SJSA1 (cell line): ENCODE measurements at places on chromosomes 6 and 20. TPM values are rescaled to one million over a fixed set of nuclear protein-coding genes. Genes with fewer than 3 reads are reported as not detected.

- no peaks in the 10 kb centered on the region for H3K4me1 ChIP-seq
- DNase-seq, result no peak
- H3K27ac ChIP-seq, result no peak overlapping the region
- no peaks in the 10 kb centered on the region for H3K36me3 ChIP-seq
These were observed 205.9 kb downstream of the HACE1 start for GRCh38 chr6:104653781-104654180.

- H3K27me3 ChIP-seq, result no peaks in the 10 kb centered on the region; the same call in 1 of the 2 replicates
- no peak for DNase-seq
- H3K27ac ChIP-seq, result no peak overlapping the region
- H3K4me3 ChIP-seq, result no peak overlapping the region
- no peaks in the 10 kb centered on the region for H3K36me3 ChIP-seq
These were observed 86.0 kb downstream of the ALDH8A1 start for GRCh38 chr6:134863763-134864510.

DNA sequence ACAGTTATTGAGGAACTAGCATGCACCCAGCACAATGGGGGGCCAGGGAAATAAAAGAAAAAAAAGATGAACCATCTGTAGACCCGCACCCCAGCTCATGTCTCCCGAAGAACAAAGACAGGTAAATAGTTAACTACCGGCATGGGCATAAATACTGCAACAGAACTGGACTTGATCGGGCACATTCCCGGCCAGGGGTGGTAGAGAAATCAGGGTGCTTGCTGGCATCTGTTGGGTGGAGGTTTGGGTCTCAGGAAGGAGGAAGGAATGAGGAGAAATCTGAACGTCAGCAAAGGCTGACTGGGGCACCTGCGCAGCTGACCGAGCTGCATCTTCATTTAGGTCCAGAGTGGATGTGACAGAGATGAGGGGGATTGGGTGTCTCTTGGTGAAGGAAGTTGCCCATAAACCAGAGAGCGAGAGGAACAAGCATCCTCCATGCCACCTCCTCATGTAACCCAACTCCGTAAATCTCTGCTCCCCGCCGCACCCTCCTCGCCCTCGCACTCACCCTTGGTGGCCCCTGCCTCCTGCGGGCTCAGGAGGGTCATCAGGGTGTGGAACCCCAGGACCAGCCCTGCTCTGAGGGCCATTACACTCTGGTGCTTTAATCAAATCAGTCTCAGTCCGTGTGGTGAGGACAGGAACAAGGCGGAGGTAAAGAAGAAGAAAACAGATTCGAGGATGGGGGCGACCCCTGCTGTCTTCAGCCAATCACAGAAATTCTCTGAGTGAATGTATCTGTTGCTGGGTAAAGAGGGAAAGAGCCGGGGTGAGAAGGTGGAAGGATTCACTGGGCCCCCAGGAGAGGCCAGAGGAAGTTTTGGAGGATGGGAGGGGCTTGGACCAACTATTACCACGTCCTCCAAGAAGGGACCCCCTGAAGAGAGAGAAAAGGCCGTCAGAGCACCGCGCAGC lies at the start of gene HLA-DOA:
Gene HLA-DOA (minus strand): TSS at position 648 of the 918 bp plus-strand sequence.
- no peak within 1 kb of the TSS for H3K4me3 ChIP-seq
- H3K27ac ChIP-seq, result no peak within 1 kb of the TSS
- no peaks in the 10 kb centered on the region for H3K36me3 ChIP-seq
- H3K4me1 ChIP-seq, result no peaks in the 10 kb centered on the region

DNA sequence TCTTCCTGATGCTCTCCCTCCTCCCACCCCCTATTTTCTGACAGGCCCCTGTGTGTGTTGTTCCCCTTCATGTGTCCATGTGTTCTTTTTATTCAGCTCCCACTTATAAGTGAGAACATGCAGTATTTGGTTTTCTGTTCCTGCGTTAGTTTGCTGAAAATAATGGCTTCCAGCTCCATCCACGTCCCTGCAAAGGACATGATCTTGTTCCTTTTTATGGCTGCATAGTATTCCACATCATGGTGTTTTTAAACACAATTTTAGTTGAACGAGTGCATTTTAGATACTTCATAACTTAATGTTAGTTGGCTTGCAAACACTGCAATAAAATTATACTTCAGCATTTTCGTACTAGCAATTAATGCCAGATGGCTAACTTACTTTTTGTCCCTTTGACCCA lies 28.5 kb downstream of the COL9A1 start:
- H3K36me3 ChIP-seq, result no peaks in the 10 kb centered on the region
- H3K4me3 ChIP-seq, result no peak overlapping the region
- H3K27ac ChIP-seq, result no peak overlapping the region
- no peaks in the 10 kb centered on the region for H3K4me1 ChIP-seq
- no peak for DNase-seq

Gene BHLHE23
- total RNA-seq, result not detected in 2 replicates

Gene FKBP1C
- 0.09 and 0.37 TPM in 2 replicates for total RNA-seq

Gene SPDEF
- not detected in 2 replicates for total RNA-seq

Gene PAK5
- total RNA-seq, result not detected in 2 replicates

DNA sequence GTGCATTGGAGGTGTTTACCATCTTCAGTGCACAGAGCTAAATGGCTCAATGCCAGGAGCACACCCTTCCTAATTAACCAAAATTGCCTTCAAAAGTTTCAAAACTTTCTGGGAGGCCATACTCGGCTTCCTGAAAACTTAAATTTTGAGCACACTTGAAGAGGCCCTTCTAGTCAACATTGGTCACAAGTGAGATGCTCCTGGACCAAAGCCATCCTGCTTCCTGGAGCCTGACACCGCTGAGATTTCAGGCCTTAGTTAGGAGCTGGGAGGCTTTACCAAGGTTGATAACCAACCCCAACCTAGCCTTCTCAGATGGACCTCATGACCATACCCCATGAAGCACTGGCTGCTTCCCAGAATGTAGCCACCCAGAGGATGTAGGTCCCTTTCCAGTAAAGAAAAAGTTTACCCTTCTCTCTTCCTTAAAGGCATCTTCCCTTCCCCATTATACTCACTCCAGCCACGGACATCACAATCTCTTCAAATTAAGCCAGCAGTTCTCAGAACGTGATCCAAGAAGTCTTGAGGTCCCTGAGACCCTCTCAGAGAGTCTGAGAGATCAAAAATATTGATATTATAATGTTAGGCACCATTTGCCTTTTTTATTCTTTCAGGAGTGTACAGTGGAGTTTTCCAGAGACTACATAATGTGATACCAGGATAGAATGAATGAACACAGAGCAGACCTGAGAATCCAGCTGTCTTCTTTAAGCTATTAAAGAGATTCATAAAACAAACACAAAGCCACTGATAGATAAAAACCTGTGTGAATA lies 32.8 kb upstream of the SPTLC3 start:
- no peak for DNase-seq
- no peaks in the 10 kb centered on the region for H3K4me1 ChIP-seq
- H3K36me3 ChIP-seq, result no peaks in the 10 kb centered on the region
- no peak overlapping the region for H3K27ac ChIP-seq
- H3K4me3 ChIP-seq, result no peak overlapping the region
- no peaks in the 10 kb centered on the region for H3K27me3 ChIP-seq

GRCh38 chr6:52186480-52186879 lies 305 bp downstream of the IL17A start:
- no peaks in the 10 kb centered on the region for H3K36me3 ChIP-seq
- no peaks in the 10 kb centered on the region for H3K4me1 ChIP-seq
- 0 out of 2 replicates have a peak, but pooled peaks cover 6% of the 10 kb centered on the region for H3K27me3 ChIP-seq
- H3K4me3 ChIP-seq, result no peak overlapping the region
- H3K27ac ChIP-seq, result no peak overlapping the region
- DNase-seq, result no peak

GRCh38 chr6:111159633-111160032 lies 72.3 kb downstream of the SLC16A10 start:
- H3K4me3 ChIP-seq, result no peak overlapping the region
- H3K27ac ChIP-seq, result no peak overlapping the region
- H3K27me3 ChIP-seq, result peaks cover 4% of the 10 kb centered on the region; the same call in 1 of the 2 replicates
- DNase-seq, result no peak

- DNase-seq, result no peak
- no peaks in the 10 kb centered on the region for H3K36me3 ChIP-seq
- H3K4me3 ChIP-seq, result no peak overlapping the region
- no peak overlapping the region for H3K27ac ChIP-seq
- H3K27me3 ChIP-seq, result no peaks in the 10 kb centered on the region
These were observed 218.7 kb downstream of the FUT9 start for GRCh38 chr6:96234444-96234843.

Gene MAFB
- total RNA-seq, result not detected in 2 replicates

- H3K4me1 ChIP-seq, result peaks cover 9% of the 10 kb centered on the region; the same call in 1 of the 2 replicates
- H3K27me3 ChIP-seq, result no peaks in the 10 kb centered on the region
- H3K36me3 ChIP-seq, result no peaks in the 10 kb centered on the region
- no peak for DNase-seq
These were observed 72.8 kb upstream of the CEP85L start for GRCh38 chr6:118724211-118724610.

DNA sequence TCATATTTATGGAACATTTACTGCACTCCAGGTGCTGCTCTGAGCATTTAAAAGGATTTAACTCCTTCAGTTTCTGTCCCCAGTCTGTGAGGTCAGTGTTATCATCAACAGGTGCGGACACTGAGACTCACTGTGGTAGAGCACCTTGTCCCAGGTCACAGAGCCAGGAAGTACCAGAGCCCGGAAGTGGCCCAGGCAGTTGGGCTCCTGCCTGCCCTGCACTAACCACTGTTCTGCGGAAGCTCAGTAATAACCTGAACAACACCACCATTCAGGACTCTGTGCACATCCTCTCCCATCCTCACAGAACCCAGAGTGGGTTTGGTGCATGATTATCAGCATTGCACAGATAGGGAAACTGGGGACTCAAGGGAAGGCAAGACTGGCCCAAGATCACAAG lies 16.8 kb upstream of the SIRPG start:
- H3K27ac ChIP-seq, result no peak overlapping the region
- no peaks in the 10 kb centered on the region for H3K36me3 ChIP-seq
- DNase-seq, result no peak
- H3K4me1 ChIP-seq, result no peaks in the 10 kb centered on the region
- H3K4me3 ChIP-seq, result no peak overlapping the region

GRCh38 chr20:53652859-53653517 lies 59.3 kb upstream of the ZNF217 start:
- H3K4me1 ChIP-seq, result peaks cover 16% of the 10 kb centered on the region
- no peak overlapping the region for H3K27ac ChIP-seq
- H3K4me3 ChIP-seq, result no peak overlapping the region
- no peaks in the 10 kb centered on the region for H3K27me3 ChIP-seq

Gene ABHD16B
- total RNA-seq, result not detected in 2 replicates
